ENCODE measurements at places on chromosomes 6 and 20. TPM values are rescaled to one million over a fixed set of nuclear protein-coding genes. Genes with fewer than 3 reads are reported as not detected.

GRCh38 chr20:63309261-63310071 is 16.5 kb downstream of the COL20A1 start:
- peak; percentile 59 for DNase-seq

The WFDC12 gene
- not detected for total RNA-seq

- DNase-seq = peak; percentile 27
Measured at GRCh38 chr6:31356216-31356945, 598 bp downstream of the HLA-B start.

DNA sequence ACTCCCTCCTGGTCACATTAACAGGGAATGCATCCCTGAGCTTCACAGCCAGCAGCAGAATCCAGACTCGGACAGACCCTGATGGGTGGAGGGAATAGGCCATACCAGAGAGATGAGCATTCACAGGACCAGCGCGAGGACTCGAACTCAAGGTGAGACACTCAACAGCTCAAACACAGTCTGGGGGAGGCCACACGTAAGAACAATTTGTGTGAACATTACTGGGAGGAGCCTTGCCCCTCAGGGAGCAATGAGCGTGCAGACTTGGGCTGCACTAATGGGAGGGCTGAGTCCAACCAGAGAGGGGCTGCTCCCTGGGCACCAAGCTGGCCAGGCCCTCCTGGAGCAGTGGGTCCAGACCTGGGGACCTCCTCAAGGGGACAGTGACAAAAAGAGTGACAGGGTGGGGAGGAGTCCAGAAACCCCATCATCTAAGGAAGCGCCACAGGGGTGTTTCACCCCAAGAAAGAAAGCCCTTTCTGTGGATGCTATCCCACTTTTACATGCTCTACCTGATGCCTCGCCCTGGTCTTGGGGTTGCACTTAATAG is 118.4 kb downstream of the MRPL14 start:
- no peak for DNase-seq

- DNase-seq = no peak
Measured at GRCh38 chr20:8527998-8528723, 396.1 kb downstream of the PLCB1 start.

DNA sequence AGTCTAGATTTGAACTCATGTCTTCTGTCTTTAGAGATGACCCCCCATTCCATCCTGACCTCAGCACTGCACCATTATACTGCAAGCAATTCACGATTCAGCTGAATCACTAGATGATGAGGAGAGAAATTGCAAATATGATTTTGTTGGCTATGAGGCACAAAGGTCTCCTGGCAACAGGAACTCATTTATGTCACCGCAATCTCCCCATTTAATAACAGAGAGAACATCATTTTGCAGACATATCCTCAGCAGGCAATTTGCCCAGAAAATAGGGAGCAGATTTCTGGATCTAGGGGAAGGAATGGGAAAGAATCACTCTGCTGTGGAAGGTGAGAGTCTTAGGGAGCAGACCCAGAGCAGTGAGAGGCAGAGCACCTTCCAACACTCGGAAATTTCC is 303.0 kb downstream of the PAX1 start:
- no peak for DNase-seq

DNA sequence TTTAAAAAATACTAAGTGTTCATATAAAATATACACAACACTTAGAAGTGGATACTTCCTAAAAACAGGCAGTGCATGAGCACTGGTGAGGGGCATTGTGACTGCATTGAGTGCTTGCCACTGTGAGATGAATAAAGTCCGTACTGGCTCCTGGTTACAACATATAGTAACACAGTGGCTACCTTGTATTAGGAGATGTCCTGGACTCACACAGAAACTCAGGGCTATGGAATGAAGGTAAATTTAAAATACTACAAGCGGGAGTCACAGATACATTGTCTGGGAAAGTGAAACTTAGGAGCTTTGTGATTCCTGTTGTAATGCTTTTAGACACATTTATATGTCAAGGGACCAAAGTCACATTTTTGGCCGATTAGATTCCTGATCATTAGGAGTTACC is 36.5 kb upstream of the HLA-G start:
- peak; percentile 2 for DNase-seq

- DNase-seq = no peak
Measured at GRCh38 chr20:7540018-7540417, 400.2 kb downstream of the HAO1 start.

The HLA-DMB gene
- total RNA-seq = 3.2 TPM

DNA sequence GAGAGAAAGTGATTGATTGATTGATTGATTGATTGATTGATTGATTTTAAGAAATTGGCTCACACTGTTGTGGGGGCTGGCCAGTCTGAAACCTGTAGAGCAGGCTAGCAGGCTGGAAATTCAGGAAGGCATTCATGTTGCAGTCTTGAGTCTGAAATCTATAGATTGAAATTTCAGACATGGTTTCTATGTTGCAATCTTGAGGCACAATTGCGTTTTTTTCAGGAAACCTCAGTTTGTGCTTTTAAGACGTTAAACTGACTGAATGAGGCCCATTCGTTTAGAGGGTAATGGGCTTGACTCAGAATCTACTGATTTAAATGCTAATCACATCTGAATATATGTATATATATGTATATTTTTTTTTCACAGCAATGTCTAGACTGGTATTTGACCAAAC is 106.3 kb downstream of the STXBP5 start:
- no peak for DNase-seq

The MTFR2 gene
- 6.0 TPM for total RNA-seq

DNA sequence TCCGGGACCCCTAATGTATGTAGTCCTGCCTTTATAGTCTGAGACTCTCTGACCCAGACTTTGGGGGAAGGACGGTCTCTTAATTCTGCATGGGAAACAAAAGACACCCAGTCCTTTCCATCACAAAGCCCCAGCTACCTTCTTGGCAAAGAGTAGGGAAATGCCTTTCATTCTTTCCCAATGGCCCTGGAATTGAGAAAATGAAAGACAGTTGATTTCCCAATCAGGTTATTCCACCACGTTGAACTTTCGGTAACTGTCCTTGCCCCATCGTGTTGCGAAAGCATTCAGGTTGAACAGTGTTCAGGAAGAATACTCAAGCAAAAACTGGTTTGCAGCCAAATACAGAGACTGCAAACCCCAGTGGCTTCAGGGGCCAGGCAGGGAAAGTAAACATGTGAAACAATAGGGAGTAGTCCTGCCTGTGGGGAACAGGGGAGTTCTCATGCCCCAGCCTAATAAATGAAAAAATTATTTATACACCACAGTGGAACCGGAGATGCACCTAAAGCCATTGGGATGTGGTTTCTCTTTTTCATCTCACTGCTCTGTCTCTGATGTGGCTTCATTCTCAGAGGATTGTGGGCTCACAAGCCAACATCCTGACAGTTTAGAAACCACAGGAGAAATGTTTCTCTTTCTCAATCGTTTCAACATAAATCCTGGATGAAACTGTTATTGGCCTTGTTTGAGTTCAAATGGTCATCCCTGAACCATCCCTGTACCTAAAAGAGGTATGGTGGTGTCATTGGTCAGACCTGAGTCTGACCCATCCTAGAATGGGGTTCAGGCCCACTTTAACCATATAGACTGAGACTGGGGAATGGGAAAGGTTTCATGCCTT is 44.2 kb upstream of the SLC9A8 start:
- no peak for DNase-seq

DNA sequence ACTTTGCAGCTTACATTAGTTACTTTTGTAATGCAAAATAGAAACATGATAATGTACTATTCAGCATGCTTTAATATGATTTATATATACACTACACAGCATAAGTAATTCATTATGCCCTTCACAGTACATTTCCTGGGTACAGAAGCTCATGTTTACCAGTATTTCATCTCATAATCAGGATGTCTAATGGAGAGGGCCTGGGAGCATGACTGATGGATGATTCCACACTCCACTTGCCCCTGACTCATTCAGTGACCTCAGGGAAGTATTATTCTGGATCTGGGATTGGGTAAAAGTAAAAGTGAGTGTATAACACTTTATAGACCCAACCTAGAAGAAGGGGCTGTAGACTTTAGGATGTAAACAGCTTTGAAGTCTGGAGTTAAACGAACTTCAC is 31.4 kb upstream of the BACH2 start:
- DNase-seq = no peak

GRCh38 chr20:63359937-63360849 is 956 bp downstream of the CHRNA4 start:
- DNase-seq = no peak

GRCh38 chr6:30029588-30029987 is 31.5 kb upstream of the POLR1H start:
- no peak for DNase-seq

The NKX2-2 gene
- total RNA-seq = not detected

DNA sequence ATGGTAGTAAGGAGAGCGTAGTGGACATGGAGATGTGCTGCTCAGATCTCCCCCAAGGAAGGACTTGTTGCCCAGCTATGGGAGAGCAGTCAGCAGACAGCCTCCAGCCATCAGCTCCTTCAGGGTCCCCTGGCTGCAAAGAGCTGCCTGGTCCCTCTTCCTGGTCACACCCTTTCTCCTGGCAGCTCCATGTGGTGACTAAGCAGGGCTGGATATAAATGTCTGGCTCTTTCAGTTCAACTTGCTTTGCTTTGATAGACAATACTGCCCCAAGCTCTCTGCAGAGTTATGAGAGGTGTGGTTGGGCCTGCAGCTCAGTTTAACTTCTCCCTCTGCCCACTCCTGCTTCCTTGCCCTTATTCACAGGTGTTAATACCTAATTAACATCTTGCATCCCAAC is 64.1 kb upstream of the DDR1 start:
- no peak for DNase-seq

The OPRM1 gene
- total RNA-seq = not detected

DNA sequence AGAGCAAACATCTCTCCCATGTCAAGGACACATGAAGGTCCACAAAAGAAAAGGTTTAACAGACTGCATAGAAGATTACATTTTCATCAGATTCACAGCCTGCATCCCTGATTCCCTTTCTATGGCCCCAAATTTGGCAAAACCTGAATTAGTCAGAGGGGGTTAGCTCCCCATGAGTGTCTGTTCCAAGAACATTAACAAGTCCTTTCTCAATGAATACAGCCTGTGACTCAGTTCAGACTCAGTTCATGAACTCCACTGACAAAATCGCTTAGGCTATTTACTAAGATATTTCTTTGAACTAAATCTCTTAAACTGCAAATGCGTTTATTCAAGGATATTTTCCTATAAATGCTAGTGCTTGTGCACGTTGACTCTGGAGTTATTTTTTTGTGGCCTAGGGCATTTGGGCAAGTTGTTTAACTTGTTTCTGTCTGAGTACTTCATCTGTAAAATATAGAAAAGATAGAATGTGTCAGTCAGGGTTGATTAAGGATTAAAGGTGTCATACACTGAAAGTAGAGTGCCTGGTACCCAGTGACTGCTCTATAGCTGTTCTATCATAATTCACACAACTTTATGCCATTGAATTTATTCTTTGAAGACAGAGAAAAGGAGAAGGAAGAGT is 422.6 kb downstream of the HTR1B start:
- no peak for DNase-seq

GRCh38 chr20:53789989-53790675 is 196.5 kb upstream of the ZNF217 start:
- DNase-seq = no peak

The CLPSL1 gene
- total RNA-seq = not detected

DNA sequence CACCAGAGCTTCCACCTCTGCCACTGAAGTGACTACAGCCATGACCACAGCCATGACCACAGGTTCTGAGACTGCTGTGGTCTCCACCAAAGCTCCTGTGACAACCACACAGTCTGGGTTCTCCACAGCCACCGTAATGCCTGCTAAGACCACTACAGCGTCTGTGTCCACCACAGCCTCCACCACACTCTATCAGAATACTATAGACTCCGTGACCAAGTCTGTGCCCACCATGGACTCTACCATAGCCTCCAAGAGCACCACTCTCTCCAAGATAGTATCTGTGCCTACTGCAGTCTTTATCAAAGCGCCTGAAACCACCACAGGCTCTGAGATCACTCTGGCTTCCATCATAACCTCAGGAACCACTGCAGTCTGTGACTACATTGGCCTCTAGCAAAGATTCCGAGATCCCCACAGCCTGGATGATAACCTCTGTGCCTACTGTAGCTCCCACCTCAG is 18.3 kb upstream of the MUC21 start:
- DNase-seq = no peak

- DNase-seq = no peak
Measured at GRCh38 chr20:40639676-40640355, 49.2 kb downstream of the MAFB start.

The OGFRL1 gene
- total RNA-seq = 0.07 TPM

The MYT1 gene
- 0.20 TPM for total RNA-seq

GRCh38 chr6:12060780-12061609 is 48.9 kb downstream of the HIVEP1 start:
- DNase-seq = peak; percentile 98

The NR2E1 gene
- 0.31 TPM for total RNA-seq

DNA sequence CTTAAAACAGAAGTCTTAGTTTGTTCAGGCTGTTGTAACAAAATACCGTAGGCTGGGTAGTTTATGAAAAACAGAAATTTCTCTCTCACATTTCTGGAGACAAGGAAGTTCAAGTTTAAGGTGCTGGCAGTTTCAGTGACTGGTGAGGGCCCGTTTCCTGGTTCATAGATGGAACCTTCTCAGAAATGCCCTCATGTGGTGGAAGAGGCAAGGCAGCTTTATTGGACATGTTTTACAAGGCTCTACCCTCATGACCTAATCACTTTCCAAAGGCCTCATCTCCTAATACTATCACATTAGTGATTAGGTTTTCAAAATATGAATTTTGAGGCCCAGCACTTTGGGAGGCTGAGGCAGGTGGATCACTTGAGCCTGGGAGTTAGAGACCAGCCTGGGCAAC is 2.4 kb downstream of the HEBP2 start:
- DNase-seq = peak; percentile 28

DNA sequence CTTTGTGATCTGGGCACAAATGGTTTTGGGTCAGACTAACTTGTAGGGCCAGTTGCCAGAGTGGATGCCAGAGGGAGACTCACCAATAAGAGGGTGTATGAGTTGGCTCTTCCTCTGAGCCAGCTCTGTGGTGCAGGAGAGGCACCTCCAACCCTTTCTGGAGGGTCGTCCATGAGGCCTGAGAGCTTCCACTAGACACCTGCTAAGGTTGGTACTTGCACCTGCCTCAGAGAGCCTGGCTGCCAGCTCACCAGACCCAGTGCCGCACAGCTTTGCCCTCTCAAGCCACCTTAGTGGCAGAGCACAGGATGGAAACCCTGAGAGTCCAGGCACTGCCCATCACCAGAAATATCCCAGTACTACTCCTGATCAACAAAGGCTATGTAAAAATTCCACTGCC is 504.3 kb downstream of the EYS start:
- DNase-seq = no peak

GRCh38 chr6:38266921-38267354 is 372.8 kb downstream of the BTBD9 start:
- peak; percentile 84 for DNase-seq
